ENCODE measurements at places on chromosomes 5 and 9.

DNA sequence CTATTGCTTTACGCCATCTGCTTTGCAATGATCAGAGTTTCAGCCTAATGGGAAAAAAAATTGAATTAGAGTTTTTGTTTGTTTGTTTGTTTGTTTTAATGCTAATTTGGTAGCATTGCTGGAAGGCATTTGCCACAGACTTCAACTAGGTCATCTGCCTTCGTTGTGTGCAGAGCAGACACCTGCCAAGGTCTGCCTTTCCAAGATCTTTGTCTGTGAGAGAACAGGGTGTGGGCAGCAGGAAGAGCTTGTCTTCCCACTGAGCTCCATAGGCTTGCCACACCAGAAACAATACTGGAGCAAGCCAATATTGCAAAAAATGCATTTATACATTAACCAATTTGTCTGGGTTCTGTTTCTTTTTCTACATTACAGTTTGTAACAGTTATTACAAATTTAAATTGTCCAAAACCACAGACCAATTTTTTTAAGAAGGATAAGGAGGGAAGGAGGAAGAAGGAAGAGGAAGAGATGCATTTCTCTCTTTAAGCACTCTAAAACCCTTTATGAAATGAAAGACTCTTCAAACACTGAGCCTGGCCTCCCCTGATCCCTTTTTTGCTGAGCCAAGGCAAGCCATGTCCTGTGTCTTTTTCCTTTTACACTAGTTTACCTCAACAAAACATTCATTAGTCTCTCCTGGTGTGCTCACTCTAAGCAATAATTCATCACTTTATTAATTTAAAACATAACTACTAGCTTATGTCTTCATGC is 210.5 kb downstream of the SNX18 start:
- DNase-seq: no peak

GRCh38 chr5:119355244-119355638 is 578 bp upstream of the TNFAIP8 start:
- peak; percentile 31 for DNase-seq

DNA sequence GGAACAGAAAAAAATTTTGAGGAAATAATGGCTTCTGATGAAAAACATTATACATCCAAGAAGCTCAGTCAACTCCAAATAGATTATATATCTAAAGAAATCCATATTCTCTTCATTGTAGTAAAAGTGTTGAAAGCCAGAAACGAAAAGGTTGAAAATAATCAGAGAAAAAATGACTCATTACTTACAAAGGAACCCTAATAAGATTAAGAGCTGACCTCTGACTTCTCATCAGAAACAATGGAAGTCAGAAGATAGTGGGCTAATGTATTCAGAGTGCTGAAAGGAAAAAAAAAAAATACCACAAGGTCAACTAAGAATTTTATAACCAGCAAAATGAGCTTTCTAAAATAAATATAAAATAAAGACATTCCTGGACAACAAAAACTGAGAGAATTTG is 60.0 kb downstream of the HSD17B4 start:
- no peak for DNase-seq

DNA sequence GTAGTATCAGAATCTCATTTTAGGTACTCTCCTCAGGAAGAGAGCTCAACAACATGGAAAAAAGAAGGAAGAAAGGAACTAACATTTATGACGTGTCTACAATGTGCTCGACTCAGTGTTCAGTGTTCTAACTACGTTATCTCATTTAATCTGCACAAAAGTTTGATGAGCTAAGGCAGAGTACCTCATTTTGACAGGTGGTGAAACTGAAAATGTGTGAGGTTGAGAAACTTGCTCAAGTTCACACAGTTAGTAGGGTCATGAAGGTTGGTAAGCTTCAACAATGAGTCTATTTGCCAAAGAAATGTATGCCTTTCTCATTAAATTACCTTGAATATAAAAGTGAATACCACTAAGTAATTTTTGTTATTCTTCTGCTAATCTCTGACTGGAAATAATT is 165.1 kb downstream of the CAAP1 start:
- DNase-seq: no peak

DNA sequence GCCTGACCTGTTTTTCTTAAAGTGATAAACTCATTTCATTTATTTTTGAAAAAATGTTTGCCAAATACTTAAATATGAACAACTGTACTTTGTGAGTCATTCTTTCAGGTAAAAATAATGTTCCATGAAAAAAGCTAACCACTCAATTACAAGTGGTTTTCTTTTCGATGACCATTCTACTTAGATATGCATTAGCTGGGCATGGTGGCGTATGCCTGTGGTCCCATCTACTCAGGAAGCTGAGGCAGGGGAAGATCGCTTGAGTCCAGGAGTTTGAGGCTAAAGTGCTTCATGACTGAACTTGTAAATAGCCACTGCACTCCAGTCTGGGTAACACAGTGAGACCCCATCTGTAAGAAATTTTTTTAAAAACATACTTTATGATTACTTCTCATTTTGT is 4.0 kb upstream of the WDR70 start:
- no peak for DNase-seq

DNA sequence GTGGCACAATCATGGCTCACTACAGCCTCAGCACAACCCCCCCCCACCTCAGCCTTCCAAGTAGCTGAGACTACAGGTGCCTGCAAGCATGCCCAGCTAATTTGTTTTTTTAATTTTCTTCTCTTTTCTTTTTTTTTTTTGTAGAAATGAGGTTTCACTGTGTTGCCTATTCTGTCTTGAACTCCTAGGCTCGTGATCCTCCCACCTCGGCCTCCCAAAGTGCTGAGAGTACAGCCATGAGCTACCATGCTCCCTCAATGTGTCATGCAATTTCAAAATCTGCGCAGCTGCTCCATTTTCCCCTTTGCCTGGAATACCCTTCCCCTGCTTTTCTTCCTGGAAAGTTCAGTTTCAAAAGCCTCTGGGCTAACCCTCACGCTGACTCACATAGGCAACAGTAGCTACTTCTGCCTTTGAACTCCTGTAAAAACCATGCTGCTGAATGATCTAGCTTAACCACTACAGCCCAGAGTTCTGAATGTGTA is 71.0 kb upstream of the IL7R start:
- no peak for DNase-seq

DNA sequence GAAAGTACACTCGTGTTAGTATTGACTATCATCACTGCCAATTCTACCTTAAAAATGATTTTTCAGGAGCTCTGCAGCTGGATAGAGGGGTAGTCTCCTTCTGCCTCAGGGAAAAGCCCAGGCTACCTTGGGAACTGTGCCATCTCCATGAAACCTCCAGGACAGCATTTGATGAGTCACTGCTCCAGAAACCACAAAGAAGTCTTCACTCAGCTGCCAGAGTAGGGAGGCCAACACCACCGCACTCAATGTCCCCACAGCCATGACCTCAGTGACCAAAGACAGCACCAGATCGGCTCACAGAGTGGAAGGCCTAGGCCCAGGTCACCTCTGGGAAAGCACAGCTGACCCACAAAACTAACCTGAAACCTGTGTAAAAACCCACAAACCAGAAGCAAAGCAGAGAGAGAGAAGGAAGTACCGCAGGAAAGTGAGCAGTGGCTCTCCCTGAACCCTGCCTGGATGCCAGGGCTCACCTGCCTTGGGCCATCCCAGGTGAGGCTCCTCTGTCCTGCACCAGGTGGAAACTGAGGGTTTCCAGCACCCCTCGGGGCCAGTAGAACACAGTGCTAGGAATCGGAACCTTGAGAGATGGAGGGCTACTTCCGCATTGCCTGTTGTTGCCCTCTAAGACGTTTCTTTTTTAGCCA is 30.0 kb downstream of the S1PR3 start:
- no peak for DNase-seq

- DNase-seq: no peak
Measured at GRCh38 chr9:127202461-127203169, 62.0 kb upstream of the GARNL3 start.

DNA sequence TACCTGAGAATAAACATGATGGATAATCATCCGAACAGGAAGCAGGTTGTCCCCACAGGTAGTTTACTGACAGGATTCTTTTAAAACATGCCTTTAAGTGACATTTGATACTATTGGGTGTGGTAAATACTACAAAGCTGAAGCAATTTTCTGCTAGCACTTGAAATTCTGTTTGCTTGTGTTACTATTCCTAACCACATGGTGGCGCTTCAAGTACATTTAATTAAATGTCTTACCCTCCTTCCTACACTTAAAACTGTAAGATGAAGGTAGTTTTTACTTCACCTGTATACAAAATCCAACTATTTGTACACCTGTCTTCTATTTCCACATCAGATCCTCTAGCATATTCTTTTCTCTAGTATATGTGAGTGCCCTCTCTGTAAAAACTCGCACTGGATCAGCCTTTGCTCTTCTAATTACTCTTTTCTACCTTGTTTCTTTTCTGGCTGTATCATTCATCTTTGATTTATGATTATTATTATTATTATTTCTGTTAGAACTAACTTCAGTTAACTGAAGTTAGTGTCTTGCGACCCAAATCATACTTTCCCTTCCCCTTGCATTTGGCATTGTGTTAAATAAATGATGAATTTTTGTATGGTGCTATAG is 18.4 kb downstream of the SLC25A46 start:
- DNase-seq: peak; percentile 26

- no peak for DNase-seq
Measured at GRCh38 chr9:89815903-89816573, 211.2 kb downstream of the GADD45G start.

- DNase-seq: no peak
Measured at GRCh38 chr9:124595743-124596142, 88.5 kb upstream of the NR5A1 start.

- peak; percentile 90 for DNase-seq
Measured at GRCh38 chr5:7815892-7816534, 34.9 kb downstream of the CFAP90 start.

DNA sequence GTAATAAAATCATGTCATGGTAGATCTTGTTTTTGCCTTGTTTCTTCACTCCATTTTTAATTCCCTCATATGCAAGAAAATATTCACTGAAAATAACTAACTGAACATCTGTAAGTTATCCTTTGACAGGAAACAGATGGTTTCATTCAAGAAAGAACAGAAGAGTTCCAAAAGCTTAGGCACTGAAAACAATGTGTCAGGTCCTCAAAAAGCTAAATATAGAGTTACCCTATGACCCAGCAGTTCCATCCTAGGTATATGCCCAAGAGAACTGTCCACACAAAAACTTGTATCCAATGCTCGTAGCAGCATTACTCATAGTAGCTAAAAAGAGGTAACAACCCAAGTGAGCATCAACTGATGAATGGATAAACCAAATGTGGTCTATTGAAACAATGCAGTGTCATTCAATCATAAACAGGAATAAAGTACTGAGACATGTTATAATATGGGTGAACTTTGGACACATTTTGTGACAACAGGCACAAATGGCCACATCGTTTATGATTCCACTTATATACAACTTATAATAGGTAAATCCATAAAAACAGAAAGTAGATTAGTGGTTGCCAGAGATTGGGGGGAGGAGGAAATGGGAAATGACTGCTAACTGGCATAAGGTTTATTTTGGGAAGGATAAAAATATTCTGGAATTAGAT is 231.0 kb downstream of the FRMD3 start:
- DNase-seq: no peak

DNA sequence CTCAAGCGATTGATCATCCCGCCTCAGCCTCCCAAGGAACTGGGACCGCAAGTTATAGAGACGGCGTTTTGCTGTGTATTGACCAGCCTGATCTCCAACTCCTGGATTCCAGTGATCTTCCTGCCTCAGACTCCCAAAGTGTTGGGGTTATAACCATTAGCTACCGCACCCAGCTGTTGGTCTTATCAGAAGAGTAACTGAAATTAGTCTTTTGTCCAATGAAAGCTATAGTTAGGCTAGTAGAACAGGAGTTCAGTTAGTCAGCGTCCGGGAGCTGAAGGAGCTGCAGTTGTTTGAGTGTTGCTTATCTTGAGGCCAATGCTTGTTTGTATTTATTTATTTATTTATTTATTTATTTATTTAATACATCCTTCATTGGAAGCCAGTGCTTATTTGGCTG is 3.2 kb upstream of the MIGA2 start:
- no peak for DNase-seq

DNA sequence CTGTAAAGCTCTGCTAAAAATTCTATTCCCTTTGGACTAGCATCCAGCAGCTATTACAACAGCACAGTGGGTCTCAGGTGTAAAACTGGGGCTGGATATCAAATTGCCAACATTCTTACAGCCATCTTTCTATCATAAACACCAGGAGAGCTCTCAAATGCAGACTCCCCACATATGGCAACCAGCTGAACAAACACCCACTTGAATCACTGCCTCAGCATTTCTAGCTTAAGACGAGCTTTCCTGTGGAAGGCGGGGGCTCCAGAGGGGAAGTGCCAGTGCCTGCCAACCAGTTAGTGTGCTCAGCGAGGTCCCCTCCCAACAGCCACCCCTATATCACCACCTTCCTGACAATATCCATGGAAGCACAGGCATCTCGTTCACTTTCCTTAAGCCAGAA is 62.2 kb downstream of the IPPK start:
- no peak for DNase-seq

GRCh38 chr5:150532996-150533395 is 25.1 kb downstream of the NDST1 start:
- DNase-seq: no peak

DNA sequence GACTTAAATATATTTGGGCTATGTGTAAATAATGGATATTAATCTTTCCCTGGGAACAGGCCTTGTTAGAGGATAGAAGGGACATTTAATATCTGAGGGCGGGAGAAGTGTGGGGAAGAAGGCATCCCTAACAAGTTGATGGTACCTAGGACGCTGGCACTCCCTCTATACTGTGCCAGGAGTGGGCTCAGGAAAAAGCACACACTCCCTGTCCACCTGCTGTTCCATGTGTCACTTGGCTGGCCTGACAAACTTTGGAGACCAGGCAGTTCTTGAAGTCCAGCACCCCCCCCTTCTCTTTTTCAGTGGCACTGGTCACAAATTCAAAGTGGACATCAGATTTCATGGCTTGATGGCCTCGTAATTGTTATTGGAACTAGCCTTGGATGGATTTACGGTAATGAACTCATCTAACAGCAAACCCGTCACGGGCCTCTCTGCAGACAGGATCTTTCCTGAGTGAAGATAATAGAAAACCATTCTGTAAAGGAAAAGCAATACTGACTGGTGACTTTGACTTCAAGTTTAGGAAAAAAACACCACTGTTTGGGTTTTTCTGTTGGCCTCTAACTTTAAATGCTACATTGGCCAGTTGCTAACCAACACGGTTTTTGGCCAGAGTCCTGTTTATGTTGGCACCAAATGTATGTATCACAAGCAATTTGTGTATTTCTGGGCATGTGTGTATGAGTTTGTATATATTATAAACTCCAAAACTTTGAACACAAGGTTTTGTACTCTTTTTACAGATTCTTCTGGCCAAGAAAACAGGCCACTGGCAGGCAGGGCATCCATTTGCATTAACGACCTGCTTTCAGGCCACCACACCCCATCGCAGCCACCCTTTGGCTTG is 552.6 kb downstream of the CCDC171 start:
- DNase-seq: no peak

DNA sequence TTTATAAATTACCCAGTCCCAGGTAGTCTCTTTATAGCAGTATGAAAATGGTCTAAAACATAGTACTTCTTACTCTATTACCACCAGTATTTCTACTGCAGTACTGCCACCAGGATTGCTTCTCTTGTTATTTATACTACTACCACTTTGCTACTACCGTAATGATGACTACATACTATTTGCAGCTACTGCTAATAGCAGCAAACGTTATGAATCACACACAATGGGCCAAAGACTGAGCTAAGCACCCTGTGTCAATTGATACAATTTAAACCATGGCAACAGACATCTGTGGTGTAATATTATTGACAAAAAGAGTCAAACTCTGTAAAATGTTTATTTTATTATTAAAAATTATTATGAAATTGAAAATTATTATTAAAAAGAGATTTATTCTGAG is 15.3 kb upstream of the KIF12 start:
- no peak for DNase-seq

GRCh38 chr5:100469767-100470166 is 65.4 kb upstream of the FAM174A start:
- DNase-seq: no peak

All from iPS-NIHi11 (cell line).